BE2C (cell line): ENCODE measurements at places on chromosomes 13 and 19.

GRCh38 chr13:111489301-111489700 lies 168.9 kb downstream of the TEX29 start:
- no peak for DNase-seq

GRCh38 chr13:81577601-81578195 lies 1236.8 kb upstream of the SPRY2 start:
- DNase-seq: no peak

DNA sequence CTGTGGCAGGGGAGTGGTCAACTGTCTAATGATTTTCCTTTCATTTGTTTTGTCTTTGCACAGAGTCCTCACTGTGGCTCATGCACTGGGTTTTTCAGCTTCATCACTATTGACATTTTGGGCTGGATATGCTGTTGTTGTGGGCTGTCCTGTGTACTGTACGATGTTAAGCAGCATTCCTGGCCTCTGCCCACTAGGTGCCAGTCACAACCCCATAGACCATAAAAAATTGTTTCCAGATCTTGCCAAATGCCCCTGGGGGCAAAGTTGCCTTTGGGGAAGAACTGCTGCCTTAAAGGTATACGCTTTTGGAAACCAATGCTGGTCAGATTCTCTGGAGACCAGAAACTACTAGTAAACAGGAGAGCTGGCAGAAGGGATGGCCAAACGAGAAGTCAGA lies 310.4 kb downstream of the SPRY2 start:
- DNase-seq: peak; percentile 65

- no peak for DNase-seq
These were observed 121.0 kb downstream of the KCNRG start for GRCh38 chr13:50136226-50136625.

GRCh38 chr19:51015691-51016267 lies 3.7 kb downstream of the KLK10 start:
- DNase-seq: no peak

DNA sequence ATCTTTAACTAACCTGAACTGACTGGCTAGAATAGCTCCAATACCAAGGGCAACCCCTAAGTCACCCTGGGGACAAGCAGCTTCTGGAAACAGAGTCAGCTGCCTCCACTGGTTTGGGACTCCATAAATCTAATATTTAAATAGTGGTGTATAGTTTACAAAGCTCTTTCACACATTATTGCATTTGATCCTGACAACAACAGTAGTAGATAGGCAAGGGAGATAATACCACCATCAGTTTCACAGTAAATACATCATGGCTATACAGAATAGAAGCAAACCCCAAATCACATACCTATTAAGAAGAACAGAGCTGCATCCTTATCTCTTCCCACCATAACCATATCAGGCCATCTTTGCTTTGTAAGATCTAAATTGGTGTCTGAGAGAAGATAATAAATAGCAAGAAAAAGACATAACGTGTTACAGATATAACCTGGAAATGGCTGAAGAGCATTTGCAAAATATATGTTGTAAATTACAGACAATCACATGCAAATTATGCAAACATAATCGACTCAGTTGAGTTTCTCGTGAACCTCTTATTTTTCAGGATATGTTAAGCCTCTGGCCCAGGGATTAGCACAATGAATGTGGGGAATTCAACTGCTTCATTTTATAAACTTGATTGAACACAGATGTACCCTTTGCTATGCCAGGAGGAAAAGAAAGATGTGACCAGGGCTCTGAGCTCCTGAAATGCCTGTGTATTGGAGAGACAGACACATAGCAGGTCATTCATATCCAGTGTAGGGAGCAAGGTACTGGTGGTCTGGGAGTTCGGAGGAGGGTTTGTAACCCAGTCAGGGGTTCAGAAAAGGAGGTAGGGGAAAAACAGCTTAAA lies 142.5 kb downstream of the SLC7A1 start:
- no peak for DNase-seq

DNA sequence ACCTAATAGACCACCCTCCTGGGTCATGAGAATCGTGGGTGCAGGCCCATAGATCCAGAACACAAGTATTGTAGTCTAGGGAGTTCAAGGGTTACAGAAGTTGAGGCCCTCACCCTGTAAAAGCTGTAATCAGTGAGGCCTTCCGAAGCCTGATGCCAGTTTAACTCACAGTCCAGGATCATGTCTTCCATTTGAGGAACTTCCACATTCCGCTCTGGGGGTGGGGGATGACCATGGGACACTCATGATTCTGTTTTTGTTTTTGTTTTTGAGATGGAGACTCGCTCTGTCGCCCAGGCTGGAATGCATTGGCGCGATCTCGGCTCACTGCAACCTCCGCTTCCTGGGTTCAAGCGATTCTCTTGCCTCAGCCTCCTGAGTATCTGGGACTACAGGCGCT lies 1.7 kb upstream of the RASIP1 start:
- no peak for DNase-seq

GRCh38 chr13:23876265-23876664 lies 12.9 kb downstream of the MIPEP start:
- DNase-seq: no peak

- no peak for DNase-seq
These were observed 223.2 kb downstream of the FGF9 start for GRCh38 chr13:21894091-21894490.

DNA sequence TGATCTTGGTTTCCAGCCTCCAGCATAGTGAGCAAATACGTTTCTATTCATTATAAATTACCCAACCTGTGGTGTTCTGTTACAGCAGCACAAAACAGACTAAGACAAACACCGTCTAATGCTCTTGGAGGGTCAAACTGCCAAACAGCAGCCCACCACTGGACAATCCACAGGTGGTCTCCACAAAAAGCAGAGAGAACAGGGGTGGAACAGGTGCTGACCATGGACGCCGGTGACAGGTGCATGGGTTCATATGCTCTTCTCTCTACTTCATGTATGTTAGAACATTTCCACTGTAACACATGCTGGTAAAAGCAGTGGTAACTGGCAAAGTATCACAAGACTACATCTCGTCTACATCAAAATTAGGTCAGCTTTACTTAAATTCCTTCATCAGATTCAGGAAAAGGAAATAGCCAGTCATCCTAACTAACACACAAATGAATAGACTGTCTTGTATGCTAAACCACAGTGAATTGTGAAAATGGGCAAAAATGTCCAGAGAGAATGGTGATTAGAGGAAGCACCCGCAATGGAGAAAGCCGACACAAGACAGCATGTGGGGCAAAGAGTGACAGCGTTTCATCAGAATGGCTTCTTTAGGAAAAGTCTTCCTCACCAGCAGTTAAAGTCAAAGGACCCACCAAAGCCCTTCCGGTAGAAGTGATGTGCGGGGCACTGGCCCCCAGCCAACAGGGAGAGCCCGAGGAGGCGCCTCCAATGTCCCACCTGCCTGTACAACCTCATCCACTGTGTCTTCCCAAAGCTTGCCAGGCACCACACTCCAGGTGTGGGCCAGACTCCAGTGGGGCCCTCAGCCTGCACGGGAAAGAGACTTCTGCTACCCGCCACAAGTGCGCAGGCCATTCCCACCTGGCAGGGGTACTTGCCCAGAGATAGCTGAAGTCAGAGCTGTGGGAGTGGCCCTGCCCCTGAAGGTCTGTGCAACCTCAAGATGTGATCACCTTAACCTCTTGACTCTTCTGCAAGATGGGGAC lies 6.5 kb downstream of the CARS2 start:
- no peak for DNase-seq

DNA sequence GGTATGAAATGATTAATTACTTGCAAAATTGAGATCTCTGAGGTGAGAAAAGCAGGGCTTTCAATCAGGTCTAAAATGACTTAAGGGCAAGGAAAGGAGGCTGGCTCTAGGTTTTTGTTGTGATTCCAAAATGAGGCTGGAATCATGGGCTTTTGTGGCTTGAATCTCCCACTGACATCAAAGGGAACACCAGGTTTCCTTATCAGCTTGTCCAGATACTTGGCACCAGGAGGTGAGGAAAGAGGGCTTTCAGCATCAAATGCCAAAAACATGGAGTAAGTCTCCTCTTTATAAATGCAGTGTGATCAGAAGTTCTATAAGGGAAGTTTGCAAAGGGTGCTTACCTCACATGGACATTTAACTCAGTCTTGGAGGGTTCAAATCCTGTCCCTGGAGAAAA lies 402.3 kb downstream of the NDFIP2 start:
- no peak for DNase-seq

- no peak for DNase-seq
These were observed 156.8 kb downstream of the FLT1 start for GRCh38 chr13:28338006-28338574.

- DNase-seq: no peak
These were observed 29.8 kb downstream of the NFIX start for GRCh38 chr19:13024951-13025697.
